ENCODE measurements at places on chromosomes 2 and 18.

DNA sequence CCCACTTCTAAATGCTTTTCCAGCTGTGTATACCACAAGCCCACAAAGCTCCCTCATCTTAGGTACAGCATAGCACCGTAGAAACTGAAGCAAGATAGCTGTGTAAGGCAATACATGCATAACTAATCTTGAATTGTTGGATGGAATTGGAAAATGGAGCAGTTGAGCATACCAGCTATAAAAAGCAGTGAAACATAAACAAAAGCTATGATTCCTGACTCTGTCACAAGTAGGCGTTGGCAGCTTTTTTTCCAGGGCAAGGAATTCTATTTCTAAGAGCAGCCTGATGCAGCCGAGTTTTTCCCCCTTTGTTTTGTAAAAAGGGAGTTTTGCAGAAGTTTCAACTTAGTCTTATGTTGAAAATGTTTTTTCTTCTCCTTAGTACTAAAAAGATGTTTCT, 32.4 kb downstream of the MOGAT1 start:
- no peak for DNase-seq

DNA sequence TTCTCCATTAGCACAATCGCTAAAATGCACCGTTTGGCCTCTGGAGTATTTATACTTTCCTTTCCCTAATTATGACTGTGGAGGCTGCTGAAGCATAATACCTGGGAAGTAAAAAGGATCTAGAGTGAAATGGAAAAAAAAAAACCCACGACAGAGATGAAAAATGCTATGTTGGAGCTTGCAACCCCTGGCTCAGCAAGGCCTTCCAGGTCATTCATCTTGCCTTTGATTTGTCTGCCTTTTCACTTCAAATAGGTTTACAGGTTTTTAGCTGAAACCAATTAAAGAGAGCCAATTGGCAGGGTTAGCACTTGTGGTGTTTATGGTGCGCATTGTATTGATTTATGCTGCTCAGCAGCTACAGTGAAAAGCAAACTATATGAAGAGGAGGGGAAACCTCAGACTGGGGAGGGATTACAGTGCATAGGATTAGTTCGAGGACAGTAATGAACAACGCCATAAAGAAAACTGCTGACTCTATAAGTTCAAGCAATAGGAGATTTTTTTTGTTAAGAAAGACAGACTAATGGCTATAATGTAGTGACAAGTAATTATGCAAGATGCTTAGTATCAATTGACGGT, 347.9 kb downstream of the MEIS1 start:
- DNase-seq: no peak

DNA sequence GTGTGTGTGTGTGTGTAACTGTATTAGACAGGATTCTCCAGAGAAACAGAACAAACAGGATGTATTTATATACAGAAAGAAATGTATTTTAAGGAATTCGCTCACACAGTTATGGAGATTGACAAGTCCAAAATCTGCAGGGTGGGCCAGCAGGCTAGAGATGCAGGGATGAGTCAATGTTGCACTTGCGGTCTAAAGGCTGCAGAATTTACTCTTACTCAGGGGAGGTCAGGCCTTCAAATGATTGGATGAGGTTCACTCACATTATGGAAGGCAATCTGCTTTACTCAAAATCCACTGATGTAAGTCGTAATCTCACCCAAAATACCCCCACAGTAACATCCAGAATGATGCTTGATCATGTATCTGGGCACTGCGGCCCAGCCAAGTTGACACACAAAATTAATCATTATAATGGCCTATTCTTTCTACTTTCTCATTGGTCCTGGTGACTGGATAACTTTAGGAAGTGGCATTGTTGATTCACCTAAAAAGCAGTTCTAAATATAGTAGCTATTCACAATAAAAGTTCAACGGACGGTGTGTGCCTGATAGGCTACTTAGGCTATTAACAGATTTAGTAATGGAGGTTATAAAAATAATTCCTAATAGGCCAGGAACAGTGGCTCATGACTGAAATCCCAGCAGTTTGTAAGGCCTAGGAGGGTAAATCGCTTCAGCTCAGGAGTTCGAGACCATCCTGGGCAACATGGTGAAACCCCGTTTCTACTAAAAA, 40.6 kb upstream of the ACYP2 start:
- no peak for DNase-seq

GRCh38 chr2:174080672-174081121, 115.5 kb upstream of the SP3 start:
- no peak for DNase-seq

DNA sequence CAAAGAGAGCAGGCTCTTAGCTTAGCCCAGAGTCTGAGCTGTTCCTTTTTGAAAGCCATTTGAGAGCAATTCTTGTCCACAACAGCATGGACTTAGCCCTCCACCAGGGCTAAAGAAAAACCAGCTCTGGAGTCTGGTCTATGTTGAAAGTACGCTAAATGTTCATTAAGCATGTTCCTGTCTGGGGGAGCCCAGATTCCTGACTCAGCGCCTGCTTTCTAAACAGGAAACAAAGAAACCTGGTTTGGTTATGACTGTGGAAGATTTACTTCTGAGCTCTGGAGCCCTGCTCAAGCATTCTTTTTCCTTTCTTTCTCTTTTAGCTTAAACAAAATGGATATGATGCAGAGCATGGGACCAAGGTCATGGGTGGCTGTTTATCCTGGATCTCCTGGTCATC, 279.8 kb downstream of the RBM43 start:
- no peak for DNase-seq

DNA sequence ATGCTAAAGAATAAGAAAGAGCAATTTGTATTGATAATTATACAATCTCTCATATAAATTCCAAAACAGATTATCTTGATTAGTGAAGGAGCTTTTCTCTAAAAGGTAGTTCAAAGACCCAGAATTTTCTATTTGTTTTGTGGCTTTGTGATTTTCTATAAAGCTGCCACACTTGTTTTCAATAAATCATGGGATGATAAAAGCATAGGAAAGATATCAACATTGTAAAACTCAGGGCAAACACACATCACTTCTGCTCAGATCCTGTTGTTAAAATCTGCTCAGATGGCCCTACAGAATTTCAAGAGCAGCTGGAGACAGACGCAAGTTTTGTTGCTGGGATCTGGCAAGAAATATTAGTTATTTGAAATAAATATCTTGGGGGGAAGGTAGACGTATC, 28.8 kb upstream of the CBLN2 start:
- no peak for DNase-seq

- DNase-seq: no peak
Measured at GRCh38 chr2:225497166-225497565, 97.7 kb downstream of the NYAP2 start.

- DNase-seq: no peak
Measured at GRCh38 chr2:239905884-239906654, 119.1 kb downstream of the NDUFA10 start.

- DNase-seq: peak; percentile 86
Measured at GRCh38 chr2:18560031-18560796, at the start of gene RDH14. Gene RDH14 (minus strand): TSS chr2:18560653. CDS start chr2:18560572, 81 bp downstream.

GRCh38 chr18:44735096-44735495, 54.4 kb downstream of the SETBP1 start:
- DNase-seq: no peak

Data from stimulated activated CD4-positive, alpha-beta T cell treated with anti-CD3 and anti-CD28 coated beads, TNF-alpha, amount 100 ng/mL, for 48 hours (primary cell).